ENCODE measurements at places on chromosomes 16 and 17.

GRCh38 chr16:8949536-8950418, 13.9 kb downstream of the USP7 start:
- DNase-seq: no peak

GRCh38 chr17:29584452-29585079, 4.9 kb downstream of the GIT1 start:
- no peak for DNase-seq

DNA sequence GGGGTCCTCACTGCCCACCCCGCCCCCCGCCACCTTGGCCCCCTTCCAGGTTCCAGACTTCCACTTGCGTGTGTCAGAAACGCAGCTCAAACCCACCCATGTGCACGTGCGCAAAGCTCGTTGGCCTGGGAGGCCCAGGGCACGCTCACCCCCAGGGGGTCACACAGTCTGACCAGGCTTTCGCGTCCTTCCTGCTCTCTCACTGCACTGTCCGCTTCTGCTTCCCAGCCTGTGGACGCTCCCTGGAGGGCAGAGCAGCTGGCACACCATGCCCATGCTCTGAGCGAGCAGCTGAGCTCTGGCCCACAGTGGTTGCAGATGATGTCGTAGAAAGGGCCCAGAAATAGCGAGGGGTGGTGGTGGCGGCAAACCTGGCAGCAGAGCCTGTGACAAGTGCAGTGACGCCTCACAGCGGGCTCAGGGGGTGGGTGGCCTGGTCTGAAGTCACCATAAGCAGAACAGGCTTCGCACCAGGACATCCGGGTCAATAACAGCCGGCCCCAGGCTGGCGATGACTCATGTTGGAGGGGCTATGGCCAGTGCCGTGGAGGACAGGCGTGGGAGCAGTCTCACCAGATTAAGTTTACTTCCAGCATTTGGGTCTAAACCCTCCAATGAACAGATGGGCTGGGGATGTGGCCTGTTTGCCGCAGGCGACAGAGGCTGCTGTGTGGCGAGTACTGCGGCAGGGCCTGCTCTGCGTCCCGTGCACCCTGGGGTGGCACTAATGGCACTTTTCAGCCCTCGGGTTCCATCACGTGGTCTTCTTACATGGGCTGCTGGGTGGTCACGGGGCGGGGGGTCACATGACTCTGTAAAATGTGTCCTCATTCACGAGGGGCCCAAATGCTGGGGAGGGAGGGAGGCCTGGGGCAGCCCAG, 49.0 kb downstream of the NT5M start:
- DNase-seq: no peak

DNA sequence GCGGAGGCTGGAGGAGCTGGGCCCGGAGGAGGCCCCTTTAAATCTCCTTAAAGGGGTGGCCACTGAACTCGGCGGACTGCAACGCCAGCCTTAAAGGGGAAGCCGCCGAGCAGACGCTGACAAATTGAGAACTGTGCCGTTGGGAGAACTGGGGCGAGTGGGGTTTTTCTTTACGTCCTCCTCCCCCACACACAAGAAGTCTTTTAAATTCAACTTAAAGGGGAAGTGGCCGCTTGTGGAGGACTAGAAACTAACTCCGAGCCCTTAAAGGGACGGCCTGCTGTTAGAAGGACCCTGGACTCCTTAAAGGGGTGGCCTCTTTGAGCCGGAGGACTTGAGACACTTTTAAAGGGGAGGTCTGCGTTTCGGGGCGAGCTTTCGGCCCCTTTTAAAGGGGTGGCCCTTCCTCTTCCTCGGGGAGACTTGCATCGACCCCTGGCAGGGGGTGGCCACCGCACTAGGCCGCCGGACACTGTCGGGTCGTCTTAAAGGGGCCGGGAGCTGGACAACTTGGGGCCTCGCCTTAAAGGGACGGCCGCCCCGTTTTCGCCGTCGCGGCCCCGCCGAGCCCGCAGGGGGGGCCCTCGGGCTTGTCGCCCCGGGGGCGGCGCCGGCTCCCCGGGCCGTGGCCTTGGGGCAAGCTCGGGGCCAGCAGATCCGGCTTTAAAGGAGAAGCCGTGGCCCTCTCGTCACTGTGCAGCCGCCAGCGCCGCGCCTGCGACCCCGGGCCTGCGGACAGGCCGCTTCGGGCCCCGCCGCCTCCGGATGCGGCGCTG, 688 bp downstream of the FBRS start:
- DNase-seq: peak; percentile 97

DNA sequence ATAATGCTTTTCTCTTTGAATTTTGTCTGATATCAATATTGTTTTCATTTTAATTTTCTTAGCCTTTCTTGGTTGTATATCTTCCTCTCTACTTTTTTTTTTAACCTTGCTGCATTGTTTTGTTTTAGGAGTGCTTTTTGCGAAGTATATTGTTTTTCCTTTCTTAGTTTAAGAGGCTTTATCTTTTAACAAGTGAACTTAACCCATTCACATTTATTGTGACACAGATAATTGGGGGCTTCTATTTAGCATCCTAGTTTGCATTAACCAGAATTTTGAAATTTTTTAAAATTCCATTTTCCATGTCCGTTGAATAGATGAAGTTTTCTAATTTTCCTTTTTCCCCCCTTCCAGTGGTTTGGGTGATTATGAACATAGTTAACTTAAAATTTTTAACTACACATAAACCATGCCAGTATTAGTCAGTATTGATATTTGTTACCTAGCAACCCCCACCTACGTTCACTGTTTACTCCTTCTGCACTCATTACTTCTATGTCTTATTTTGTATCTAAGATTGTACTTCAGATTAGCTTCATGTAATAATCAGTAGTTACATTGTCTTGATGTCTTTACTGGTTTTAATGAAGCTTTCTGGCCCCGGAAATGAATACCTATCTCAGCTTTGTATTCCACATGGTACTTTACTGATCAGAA, 44.4 kb downstream of the TNRC6A start:
- peak; percentile 10 for DNase-seq

GRCh38 chr17:33551911-33552310, 258.8 kb upstream of the ASIC2 start:
- no peak for DNase-seq

GRCh38 chr16:88380619-88381018, 2.1 kb upstream of the ZNF469 start:
- DNase-seq: no peak

DNA sequence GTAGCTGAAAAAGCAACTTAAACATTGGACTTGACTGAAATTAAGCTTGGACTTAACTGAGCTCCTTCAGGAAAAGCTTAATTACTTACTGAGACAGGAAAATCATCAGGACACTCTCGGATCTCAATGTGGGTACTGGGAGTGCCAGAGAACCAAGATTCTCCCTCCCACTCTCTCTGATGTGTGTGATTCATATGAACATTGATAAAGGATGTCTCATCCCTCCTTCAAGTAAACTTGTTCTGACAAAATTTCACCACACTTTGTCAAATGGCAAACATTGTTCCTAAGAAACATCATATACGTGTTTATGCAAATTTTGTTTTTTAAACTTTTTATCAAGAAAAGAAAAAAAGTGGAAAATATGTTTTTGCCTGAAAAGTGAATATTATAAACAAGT, 4.1 kb upstream of the SLFN5 start:
- peak; percentile 39 for DNase-seq

- DNase-seq: no peak
These were observed 418.9 kb upstream of the C16orf82 start for GRCh38 chr16:26647870-26648269.

GRCh38 chr17:9266697-9267117, 245.4 kb downstream of the NTN1 start:
- no peak for DNase-seq

- DNase-seq: no peak
These were observed 54.2 kb upstream of the PMFBP1 start for GRCh38 chr16:72226136-72226535.

GRCh38 chr16:67150833-67151396, at the start of gene B3GNT9:
TSS of gene B3GNT9 (minus strand) at chr16:67150998. CDS start at chr16:67150485, 513 bp downstream.
- no peak for DNase-seq

All from activated CD4-positive, alpha-beta T cell treated with anti-CD3 and anti-CD28 coated beads, Interleukin-2, amount 50 U/mL, for 16 hours (primary cell).